Astrocyte (in vitro differentiated cells and primary cell): ENCODE measurements at places on chromosomes 5 and 9. TPM values are rescaled to one million over a fixed set of nuclear protein-coding genes. Genes with fewer than 3 reads are reported as not detected.

Gene ZNF658
- total RNA-seq, result 2.5 and 3.1 TPM in 2 replicates

Gene DMGDH
- total RNA-seq, result not detected in 2 replicates

Gene FST
- total RNA-seq, result 39.1 and 57.1 TPM in 2 replicates

Gene RALGDS
- 41.2 and 46.6 TPM in 2 replicates for total RNA-seq

Gene TAF11L10
- not detected in 2 replicates for total RNA-seq

Gene TBC1D2
- 9.6 and 10.2 TPM in 2 replicates for total RNA-seq

Gene TMEM38B
- total RNA-seq, result 9.3 and 11.4 TPM in 2 replicates

Gene TMEM174
- total RNA-seq, result not detected in 2 replicates

Gene TDRD7
- total RNA-seq, result 20.4 and 21.4 TPM in 2 replicates

DNA sequence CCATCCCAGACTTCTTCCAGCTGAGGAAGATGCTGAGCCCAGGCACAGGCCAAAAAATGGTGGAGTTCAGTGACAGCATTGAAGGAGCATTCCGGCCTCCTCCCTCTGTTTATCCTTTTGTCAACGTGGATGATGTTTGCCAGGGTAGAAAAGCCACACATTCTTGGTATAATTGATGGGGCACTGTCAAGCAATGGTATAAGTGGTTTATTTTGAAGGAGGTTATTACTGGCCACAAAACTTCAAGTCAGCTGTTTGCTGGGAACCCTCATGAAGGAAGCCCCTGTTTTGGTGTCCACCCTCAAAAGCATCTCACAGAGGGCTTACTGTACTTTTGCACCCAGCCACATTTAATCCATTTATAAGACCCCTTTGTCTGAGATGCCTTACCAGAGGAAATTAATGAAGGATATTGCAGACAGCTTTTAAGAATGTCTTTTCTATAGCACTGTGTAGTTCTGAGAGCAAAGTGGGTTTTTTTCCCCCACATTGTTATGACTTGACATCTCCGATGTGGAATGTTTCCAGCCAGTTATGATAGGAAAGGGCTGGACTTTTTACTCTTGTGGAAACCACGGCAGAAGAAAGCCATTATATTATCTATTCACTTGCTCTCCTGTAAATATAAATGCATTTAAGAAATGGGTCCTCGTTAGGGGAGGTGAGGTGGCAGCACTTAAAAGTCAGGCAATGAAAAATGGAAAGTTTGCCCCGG lies 95.5 kb upstream of the SPATA31D4 start:
- no peaks in the 10 kb centered on the region for H3K27me3 ChIP-seq
- H3K27ac ChIP-seq, result no peak overlapping the region
- H3K4me3 ChIP-seq, result no peak overlapping the region
- DNase-seq, result peak; percentile 74

- H3K4me1 ChIP-seq, result peaks cover 5% of the 10 kb centered on the region
- H3K36me3 ChIP-seq, result no peaks in the 10 kb centered on the region
- H3K4me3 ChIP-seq, result no peak overlapping the region
- DNase-seq, result no peak
- H3K27me3 ChIP-seq, result no peaks in the 10 kb centered on the region
Observed at GRCh38 chr5:116629168-116629567, 54.5 kb upstream of the SEMA6A start.

GRCh38 chr9:71858812-71859211 lies 52.2 kb downstream of the ABHD17B start:
- H3K27me3 ChIP-seq, result no peaks in the 10 kb centered on the region
- H3K4me1 ChIP-seq, result no peaks in the 10 kb centered on the region
- peak; percentile 28 for DNase-seq

GRCh38 chr9:34049630-34050384 lies 1.1 kb upstream of the UBAP2 start:
- no peak for DNase-seq
- H3K27me3 ChIP-seq, result no peaks in the 10 kb centered on the region
- peak overlapping the region; percentile 99 for H3K27ac ChIP-seq
- no peaks in the 10 kb centered on the region for H3K36me3 ChIP-seq
- H3K4me1 ChIP-seq, result peaks cover 12% of the 10 kb centered on the region
- H3K4me3 ChIP-seq, result peak overlapping the region; percentile 88

DNA sequence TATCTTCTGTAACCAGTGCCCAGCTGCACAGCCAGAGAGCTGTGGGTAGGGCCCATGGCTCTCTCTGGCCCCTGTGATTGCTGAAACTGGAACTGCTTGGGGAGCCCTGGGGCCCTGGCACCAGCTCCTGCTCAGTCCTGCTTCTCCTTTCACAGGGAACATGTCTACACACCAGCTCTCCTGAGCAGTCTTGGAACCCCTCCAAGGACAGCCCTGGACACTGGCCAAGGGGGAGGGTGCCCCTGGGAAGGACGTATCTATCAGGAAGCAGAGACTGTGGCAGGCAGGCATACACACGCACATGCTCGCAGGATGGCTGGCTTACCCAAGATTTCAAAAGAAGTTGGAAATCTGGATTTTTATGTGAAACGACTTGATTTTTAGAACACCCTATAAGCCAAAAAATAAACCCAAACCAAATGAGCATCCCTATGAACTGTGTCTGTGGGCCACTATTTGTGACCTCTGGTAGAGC lies 8.8 kb upstream of the TRAF1 start:
- DNase-seq, result peak; percentile 80
- H3K27me3 ChIP-seq, result no peaks in the 10 kb centered on the region
- no peaks in the 10 kb centered on the region for H3K36me3 ChIP-seq
- peak overlapping the region; percentile 78 for H3K27ac ChIP-seq
- H3K4me3 ChIP-seq, result peak overlapping the region; percentile 43
- peaks cover 47% of the 10 kb centered on the region for H3K4me1 ChIP-seq

GRCh38 chr9:13064676-13065075 lies 214.8 kb downstream of the MPDZ start:
- no peaks in the 10 kb centered on the region for H3K27me3 ChIP-seq
- no peak for DNase-seq
- no peak overlapping the region for H3K4me3 ChIP-seq
- H3K36me3 ChIP-seq, result no peaks in the 10 kb centered on the region
- no peaks in the 10 kb centered on the region for H3K4me1 ChIP-seq

GRCh38 chr5:28400076-28400475 lies 1361.7 kb upstream of the CDH9 start:
- peaks cover 24% of the 10 kb centered on the region for H3K4me1 ChIP-seq
- DNase-seq, result peak; percentile 31
- no peaks in the 10 kb centered on the region for H3K27me3 ChIP-seq
- H3K4me3 ChIP-seq, result no peak overlapping the region
- no peaks in the 10 kb centered on the region for H3K36me3 ChIP-seq

DNA sequence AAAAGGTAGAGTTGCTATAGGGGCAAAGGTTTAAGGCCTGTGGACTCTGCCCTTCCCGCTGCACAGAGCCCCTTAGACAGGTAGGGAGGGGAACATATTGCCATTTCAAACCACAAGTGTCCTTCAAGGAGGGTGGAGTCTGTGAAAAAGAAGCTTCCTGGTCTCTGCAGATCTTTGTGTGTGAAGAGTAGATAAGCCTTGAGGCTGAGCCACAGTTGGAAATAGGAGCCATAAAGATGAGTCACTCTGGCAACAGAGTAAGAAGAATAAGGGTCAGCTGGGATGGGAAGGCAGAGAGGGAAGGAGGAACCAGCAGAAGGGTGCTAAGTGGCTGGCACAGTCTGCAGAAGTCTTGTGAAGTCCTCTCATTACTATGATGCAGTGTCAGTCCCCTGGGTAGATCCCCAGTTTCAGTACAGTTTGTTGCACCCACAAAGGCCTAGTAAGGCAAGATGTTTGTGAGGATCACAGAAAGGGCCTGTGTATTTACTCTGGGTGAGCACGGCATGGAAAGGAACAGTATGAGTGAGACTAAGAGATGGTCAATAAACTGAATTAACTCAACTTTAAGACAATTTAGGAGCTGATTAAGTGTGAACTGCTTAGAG lies 18.1 kb downstream of the GRXCR2 start:
- no peaks in the 10 kb centered on the region for H3K27me3 ChIP-seq
- H3K4me3 ChIP-seq, result no peak overlapping the region
- no peaks in the 10 kb centered on the region for H3K36me3 ChIP-seq
- DNase-seq, result peak; percentile 84
- no peak overlapping the region for H3K27ac ChIP-seq
- peaks cover 27% of the 10 kb centered on the region for H3K4me1 ChIP-seq

DNA sequence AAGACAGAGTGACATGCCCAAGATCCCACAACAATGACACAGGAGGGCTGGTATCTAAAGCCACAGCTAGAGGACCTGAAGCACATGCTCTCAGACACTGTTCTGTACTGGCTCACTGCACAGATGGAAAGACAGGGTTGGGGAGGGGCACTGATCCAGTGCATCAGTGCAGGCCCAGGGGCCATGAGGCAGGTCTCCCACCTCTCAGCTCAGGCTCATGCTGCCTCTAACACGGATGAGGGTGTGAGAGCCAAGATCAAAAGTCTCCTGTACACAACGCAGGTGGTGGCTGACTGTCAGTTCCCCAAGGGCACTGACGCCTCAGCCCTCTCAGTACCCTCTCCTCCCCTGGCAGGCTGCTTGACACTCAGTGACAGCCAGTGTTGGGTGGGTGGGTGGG lies 10.9 kb downstream of the RAPGEF1 start:
- no peak overlapping the region for H3K4me3 ChIP-seq
- peaks cover 43% of the 10 kb centered on the region for H3K4me1 ChIP-seq
- DNase-seq, result no peak
- no peaks in the 10 kb centered on the region for H3K36me3 ChIP-seq
- H3K27ac ChIP-seq, result no peak overlapping the region

DNA sequence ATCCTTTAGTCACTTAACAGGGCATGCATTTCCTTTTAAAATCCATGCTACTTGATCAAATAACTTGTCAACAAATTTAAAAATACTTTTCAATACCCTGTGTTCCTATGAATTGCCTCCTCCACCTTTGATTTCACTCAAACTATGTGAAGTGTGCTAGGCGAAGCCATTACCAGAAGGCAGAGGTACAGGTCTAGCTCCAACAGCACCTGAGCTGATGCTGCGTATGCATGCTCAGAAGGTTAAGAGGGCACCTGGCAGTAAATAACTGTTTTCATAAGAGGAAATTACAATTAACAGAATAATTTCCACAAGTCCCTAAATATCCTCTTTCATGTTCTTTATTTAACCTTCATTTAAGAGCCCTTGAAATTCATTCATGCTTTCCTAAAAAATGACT lies 251.8 kb downstream of the EFNA5 start:
- H3K27ac ChIP-seq, result no peak overlapping the region
- DNase-seq, result no peak
- H3K27me3 ChIP-seq, result no peaks in the 10 kb centered on the region
- H3K4me3 ChIP-seq, result no peak overlapping the region
- no peaks in the 10 kb centered on the region for H3K36me3 ChIP-seq
- peaks cover 5% of the 10 kb centered on the region for H3K4me1 ChIP-seq

DNA sequence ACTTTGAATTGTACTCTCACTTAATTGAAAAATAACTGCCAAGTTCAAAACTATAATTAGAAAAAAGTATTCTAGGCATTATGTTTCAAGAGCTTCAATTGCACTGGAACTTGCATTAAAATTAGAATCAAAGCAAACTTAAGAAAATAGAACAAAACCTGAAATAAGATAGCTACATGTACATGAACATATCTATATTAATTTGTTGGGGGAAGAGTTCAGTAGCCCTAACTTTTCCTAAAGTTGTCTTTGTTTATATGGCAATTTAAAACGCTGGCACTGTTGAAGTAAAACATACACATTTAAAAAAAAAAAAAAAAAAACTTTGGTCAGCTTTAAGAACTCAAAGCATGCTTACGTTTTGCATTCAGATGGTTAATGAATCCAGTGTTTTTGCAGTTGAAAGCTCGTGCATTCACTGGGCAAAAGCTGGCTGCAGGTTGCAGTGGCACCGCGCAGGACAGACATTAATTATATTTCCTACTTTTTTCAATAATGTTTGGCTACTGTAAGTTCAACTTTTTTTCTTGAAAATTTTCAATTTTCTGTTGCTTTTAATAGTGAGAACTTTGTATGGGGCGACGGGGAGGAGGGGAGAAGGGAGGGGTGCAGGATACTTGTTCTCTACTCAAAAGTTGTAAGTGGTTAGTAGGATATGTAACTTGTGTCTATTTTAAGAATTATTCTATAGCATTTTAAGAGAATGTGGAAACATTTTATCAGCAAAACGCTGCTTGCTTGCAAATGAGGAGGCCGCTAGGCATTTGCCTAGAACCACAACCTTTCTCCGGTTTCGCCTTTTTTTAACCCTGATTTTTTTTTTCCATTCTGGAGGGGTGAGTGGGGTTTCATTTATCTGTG lies 3.9 kb downstream of the NR2F1 start:
- H3K27ac ChIP-seq, result peak overlapping the region; percentile 87
- no peaks in the 10 kb centered on the region for H3K27me3 ChIP-seq
- peak overlapping the region; percentile 93 for H3K4me3 ChIP-seq
- H3K36me3 ChIP-seq, result peaks cover 12% of the 10 kb centered on the region
- DNase-seq, result no peak
- H3K4me1 ChIP-seq, result peaks cover 36% of the 10 kb centered on the region

DNA sequence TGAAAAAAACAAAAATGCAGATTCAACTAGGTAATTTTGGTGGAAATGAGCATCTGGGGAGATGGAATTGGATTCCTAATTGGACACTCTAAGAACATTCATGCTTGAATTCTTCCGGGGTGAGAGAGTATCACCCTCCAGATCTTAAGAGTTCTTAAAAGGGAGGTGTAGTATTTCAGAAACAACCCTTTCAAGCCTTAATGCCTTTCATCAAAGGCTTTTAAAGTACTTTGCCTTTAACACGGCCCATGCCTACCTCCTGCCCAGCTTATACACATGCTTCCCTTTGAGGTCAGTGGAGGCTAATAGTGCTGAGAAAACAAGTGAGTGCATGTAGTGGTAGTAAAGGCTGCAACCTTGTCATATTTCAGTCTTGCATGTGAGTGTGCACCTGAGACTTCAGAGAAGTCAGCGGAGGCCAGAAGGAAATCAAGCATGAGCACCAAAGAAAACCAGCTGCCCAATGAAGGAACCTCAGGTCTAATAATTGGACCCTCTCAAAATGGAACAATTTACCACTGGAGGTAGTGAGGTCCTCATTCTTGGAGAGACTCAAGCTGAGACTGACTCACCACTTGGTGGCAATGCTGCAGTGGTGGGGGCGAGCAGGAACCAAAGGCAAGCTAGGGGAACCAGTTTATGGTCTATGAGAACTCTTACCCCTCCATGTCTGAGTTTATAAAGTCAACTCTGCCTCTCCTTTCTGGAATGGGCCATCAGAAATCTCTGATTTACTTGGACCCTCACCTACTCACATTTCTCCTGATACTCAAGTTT lies 98.4 kb upstream of the GDNF start:
- no peak overlapping the region for H3K27ac ChIP-seq
- peaks cover 7% of the 10 kb centered on the region for H3K27me3 ChIP-seq
- H3K4me3 ChIP-seq, result no peak overlapping the region

DNA sequence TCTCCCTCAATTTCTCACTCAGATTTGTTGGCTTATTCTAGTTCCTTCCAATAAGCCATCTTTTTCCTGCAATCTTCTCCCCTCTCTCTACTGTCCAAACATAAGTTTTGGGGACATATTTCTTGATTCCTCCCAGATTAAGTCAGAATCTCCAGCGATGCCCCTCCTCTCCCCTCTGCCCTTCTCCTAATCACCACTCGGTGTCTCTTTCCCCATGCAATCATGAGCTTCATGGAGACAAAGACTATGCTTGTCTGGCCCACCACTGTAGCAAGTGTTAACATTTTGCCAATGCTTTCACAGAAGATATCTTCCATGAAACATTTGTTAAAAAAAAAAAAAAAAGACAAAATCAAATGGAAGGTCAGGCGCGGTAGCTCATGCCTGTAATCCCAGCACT lies 42.4 kb downstream of the PDE6A start:
- H3K27me3 ChIP-seq, result peaks cover 7% of the 10 kb centered on the region
- no peak overlapping the region for H3K4me3 ChIP-seq
- H3K27ac ChIP-seq, result no peak overlapping the region
- no peak for DNase-seq
- no peaks in the 10 kb centered on the region for H3K36me3 ChIP-seq

- peaks cover 24% of the 10 kb centered on the region for H3K27me3 ChIP-seq
- no peak overlapping the region for H3K27ac ChIP-seq
- H3K4me3 ChIP-seq, result no peak overlapping the region
- DNase-seq, result peak; percentile 20
Observed at GRCh38 chr5:149719666-149720065, 10.4 kb upstream of the PPARGC1B start.

GRCh38 chr9:118401546-118401945 lies 697.3 kb downstream of the TLR4 start:
- H3K4me3 ChIP-seq, result no peak overlapping the region
- DNase-seq, result no peak
- no peaks in the 10 kb centered on the region for H3K27me3 ChIP-seq
